ENCODE measurements at places on chromosomes 4 and X. TPM values are rescaled to one million over a fixed set of nuclear protein-coding genes. Genes with fewer than 3 reads are reported as not detected.
A peak's percentile ranks its signal among the peaks of the same experiment; 100 is the strongest.

RPL9 gene
- total RNA-seq, result 868 TPM

C1QTNF7 gene
- not detected for total RNA-seq

AKAP4 gene
- not detected for total RNA-seq

- DNase-seq, result no peak
- peaks cover 2% of the 10 kb centered on the region for H3K27me3 ChIP-seq
- no peak overlapping the region for H3K4me3 ChIP-seq
- H3K36me3 ChIP-seq, result peaks cover 3% of the 10 kb centered on the region
These were observed 14.8 kb downstream of the SPINK2 start for GRCh38 chr4:56806666-56807065.

- peaks cover 24% of the 10 kb centered on the region for H3K27me3 ChIP-seq
- H3K4me3 ChIP-seq, result no peak overlapping the region
- no peak overlapping the region for H3K27ac ChIP-seq
- no peaks in the 10 kb centered on the region for H3K36me3 ChIP-seq
These were observed 2.4 kb upstream of the SETD7 start for GRCh38 chr4:139558235-139559088.

DNA sequence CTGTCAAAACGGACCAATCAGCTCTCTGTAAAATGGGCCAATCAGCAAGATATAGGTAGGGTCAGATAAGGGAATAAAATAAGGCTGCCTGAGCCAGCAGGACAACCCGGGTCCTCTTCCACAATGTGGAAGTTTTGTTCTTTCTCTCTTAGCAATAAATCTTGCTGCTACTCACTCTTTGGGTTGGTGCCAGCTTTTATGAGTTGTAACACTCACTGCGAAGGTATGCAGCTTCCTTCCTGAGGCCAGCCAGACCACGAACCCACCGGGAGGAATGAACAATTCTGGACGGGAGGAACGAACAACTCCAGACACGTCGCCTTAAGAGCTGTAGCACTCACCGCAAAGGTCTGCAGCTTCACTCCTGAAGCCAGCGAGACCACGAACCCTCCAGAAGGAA is 287.8 kb downstream of the RAPGEF2 start:
- H3K27ac ChIP-seq, result no peak overlapping the region
- peaks cover 18% of the 10 kb centered on the region for H3K27me3 ChIP-seq
- H3K4me3 ChIP-seq, result no peak overlapping the region
- H3K36me3 ChIP-seq, result no peaks in the 10 kb centered on the region
- no peaks in the 10 kb centered on the region for H3K4me1 ChIP-seq

- H3K4me3 ChIP-seq, result peak overlapping the region; percentile 88
- peak overlapping the region; percentile 91 for H3K27ac ChIP-seq
- peak; percentile 46 for DNase-seq
- peaks cover 51% of the 10 kb centered on the region for H3K4me1 ChIP-seq
- no peaks in the 10 kb centered on the region for H3K27me3 ChIP-seq
These were observed 29.0 kb downstream of the NOP14 start for GRCh38 chr4:2934077-2934812.

DNA sequence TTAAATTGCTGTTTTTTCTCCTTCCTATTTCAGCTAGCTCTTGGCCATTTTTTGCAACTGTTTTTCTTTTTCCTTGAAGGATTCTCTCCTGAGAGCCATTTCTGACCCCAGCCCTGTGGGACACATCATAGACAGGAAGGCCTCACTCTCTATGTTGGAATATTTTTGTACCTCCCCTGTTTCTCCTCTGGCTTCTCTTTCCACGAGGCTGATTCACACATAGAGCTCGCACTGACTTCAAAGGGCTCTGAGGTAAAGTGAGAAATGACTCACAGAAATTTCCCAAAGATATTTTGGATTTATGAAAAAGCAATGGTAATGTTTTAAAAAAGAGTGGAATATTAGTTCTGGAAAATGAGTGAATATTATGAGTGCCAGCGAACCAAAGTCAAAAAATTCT is 181.7 kb upstream of the IGFBP7 start:
- no peak overlapping the region for H3K27ac ChIP-seq
- H3K4me3 ChIP-seq, result no peak overlapping the region
- H3K4me1 ChIP-seq, result no peaks in the 10 kb centered on the region
- H3K27me3 ChIP-seq, result no peaks in the 10 kb centered on the region

DNA sequence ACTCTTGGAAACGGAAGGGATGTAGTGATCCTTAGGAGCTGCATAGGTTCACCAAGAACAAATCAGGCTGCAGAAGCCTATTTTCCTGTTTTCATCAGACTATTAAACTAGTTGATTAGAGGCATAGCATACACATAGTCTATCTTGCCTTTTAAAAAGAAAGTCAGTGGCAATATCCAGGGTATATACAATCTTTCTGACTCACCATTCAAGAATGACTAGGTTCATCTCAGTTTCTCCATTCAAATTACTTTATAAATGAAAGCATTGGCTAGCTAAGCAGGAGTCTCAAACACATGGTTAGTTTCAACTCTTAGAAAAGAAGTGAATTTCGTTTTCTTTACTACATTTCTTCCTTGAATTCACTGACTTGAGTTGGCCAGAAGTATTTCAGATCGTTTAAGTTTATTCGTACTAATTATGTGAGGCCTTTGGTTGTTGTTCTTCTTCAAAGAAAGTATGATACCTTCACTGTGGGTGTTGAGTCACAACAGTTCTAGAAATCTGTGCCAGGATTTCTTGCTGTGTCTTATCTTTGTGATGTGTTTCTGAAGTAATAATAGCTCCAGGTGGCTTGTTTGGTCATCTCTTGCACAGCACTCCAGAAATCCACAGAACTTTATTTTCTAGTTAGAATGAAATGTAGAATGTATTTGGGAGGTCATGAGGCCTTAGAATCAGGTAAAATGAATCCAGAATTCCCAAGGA is 88.2 kb downstream of the AWAT2 start:
- H3K4me3 ChIP-seq, result no peak overlapping the region
- no peaks in the 10 kb centered on the region for H3K36me3 ChIP-seq
- no peak for DNase-seq
- no peak overlapping the region for H3K27ac ChIP-seq
- H3K27me3 ChIP-seq, result no peaks in the 10 kb centered on the region

DNA sequence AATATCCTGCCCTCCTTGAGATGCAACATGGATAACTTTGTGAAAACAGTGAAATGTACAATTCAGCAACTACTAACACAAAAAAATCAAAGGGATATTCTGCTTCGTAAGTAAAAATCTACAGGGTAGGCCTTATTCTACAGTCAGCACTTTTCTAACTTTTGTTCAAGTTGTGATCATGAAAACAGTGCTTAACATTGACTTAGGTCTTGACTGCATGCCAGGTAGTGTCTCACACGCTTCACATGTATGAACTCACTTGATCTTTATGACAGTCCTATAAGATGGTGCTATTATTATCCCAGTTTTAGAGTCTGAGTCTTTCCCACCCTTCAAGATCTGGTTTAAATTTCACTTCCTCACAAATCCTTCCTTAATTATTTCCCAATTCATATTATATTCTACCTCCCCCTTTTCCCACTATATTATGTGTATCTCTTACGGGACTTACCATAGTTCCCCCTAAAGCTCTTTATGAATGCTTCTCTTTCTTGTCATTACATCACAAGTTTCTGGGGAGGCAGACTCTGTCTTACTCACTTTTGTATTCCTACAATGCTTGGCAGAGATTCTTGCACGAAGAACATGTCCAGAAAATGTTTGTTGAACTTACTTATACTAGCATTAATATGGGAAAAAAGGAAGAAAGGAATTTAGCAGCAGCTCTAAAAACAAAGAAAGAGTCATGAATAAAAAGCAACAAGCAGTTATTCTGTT is 179.8 kb downstream of the SCFD2 start:
- no peak overlapping the region for H3K4me3 ChIP-seq
- no peaks in the 10 kb centered on the region for H3K27me3 ChIP-seq
- H3K27ac ChIP-seq, result no peak overlapping the region
- H3K36me3 ChIP-seq, result peaks cover 8% of the 10 kb centered on the region

- H3K4me3 ChIP-seq, result no peak overlapping the region
- H3K27me3 ChIP-seq, result peaks cover 3% of the 10 kb centered on the region
- no peak overlapping the region for H3K27ac ChIP-seq
- DNase-seq, result no peak
These were observed 57.3 kb downstream of the APBB2 start for GRCh38 chr4:41157009-41157408.

GRCh38 chrX:121032531-121032930 is 14.9 kb upstream of the GLUD2 start:
- no peak overlapping the region for H3K27ac ChIP-seq
- DNase-seq, result no peak
- no peaks in the 10 kb centered on the region for H3K4me1 ChIP-seq

GRCh38 chr4:120354381-120354780 is 287.7 kb upstream of the MAD2L1 start:
- no peak for DNase-seq
- no peaks in the 10 kb centered on the region for H3K4me1 ChIP-seq
- no peaks in the 10 kb centered on the region for H3K27me3 ChIP-seq
- no peak overlapping the region for H3K27ac ChIP-seq

DNA sequence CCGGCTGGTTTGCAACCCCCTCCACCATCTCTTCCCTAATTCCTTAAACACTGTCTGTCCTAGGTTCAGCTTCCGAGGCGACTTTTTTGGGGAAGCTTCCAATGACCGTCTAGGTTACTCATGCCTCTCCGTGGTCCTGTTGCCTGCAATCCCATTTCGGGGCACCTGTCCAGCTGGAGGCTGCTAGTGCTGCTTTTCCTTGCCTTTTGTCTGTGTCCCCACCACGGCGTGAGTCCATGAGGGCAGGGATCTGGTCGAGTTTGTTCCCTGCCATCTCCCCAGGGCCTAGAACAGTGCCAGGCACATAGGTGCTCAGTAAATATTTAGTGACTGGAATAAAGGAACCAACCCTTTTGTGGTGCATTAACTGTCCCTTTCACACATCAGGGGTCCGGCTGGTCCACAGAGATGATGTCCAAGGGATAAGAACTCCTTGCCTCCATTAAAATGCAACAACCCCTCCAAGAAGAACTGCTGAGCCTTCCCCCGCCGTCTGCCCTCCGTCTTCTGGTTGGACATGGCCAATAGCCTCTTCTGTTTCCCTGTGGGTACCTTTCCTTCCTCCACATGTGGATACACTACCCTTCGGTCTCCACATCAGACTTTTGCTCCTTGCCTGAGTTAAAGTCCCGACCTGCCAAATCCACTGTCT is 5.7 kb upstream of the SORCS2 start:
- peaks cover 12% of the 10 kb centered on the region for H3K4me1 ChIP-seq
- H3K36me3 ChIP-seq, result no peaks in the 10 kb centered on the region
- no peak overlapping the region for H3K4me3 ChIP-seq
- peaks cover 12% of the 10 kb centered on the region for H3K27me3 ChIP-seq
- DNase-seq, result no peak

DNA sequence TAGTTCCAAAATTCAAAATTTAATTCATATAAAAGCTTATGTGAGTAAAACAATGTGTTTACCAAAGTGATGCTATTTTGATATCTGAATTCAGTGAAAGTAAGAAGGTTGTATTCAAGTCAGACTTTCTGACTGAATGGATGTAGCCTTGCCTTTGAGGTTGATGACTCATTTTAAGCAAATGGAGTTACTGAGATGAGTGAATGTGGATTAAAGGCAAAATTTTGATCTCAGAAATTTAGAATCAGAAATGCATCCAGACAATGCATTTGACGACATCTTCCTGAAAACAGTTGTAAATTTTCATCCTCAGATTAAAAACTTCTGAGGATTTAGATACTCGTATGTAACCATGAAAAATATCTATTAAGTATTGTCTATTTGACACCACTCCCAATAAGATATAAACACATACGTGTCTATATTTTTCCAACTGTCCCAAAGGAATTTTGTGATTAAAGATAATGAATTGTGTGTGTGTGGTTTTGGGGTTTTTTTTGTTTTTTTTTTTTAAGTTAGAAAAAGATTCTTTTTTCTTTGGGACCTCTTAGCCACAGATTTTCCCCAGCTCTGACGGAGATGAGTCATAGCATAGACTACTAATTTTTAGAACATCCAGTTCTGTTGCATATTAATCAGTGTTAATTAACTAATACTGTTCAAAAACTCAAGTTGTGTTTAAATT is 34.4 kb downstream of the NFKB1 start:
- H3K36me3 ChIP-seq, result peaks cover 65% of the 10 kb centered on the region
- H3K4me3 ChIP-seq, result no peak overlapping the region
- DNase-seq, result no peak

DNA sequence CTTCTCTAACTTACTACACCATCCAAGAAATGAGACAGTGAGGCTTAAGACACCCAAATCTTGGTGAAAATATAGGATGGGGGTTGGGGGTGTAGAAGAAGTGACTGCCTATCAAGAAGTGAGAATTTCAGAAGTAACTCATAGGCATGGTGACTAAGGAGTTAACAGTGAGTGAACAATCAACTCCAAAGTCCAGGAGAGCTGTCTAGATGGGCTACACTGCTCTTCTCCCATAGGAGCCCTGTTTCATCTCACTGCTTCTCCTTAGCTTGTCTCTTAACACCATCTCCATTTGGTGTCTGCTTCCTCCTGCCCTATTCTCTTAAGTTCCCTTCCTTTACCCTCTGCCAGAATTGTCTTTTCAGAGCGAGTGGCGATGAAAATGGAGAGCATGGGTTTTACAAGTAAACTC is 22.7 kb downstream of the FABP2 start:
- DNase-seq, result peak; percentile 7
- H3K27ac ChIP-seq, result peak overlapping the region; percentile 98
- H3K36me3 ChIP-seq, result peaks cover 31% of the 10 kb centered on the region
- no peaks in the 10 kb centered on the region for H3K27me3 ChIP-seq
- peaks cover 36% of the 10 kb centered on the region for H3K4me1 ChIP-seq
